ENCODE measurements at places on chromosomes 6 and 20.

DNA sequence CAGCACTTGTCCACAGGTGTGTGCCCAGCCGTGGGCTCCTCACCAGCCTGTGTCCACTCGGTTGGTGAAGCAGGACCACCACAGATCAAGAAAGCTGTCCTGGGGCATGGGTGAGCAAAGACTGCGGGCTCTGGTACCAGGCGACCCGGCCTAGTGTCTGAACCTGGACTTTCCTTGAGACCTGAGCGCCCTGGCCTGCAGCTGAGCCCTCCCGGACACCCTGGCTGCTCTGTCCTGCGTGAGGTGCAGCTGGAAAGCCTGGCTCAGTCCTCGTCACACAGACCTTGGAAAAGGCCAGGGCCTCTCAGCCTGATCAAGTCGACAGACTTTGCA is 201.2 kb upstream of the THBS2 start:
- no peak for DNase-seq

- DNase-seq: no peak
Measured at GRCh38 chr6:167717455-167717854, 109.3 kb upstream of the AFDN start.

DNA sequence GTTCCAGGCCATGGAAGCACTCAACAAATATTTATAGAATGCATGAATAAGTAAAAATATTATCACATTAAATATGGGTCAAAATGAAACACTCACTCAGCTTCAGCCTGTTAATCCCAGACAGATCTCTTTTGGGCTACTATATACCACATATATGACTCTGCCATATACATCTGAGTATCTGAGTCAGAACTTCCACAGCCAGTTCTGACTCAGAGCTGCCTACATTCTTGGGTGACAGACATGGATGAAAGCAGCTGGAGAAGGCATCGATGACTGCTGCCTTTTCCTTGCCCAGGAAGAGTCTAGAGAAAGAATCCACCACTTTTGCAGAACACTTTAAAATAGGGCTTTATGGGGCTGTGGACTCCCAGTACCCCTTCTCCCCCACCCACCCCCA is 11.5 kb upstream of the PDYN start:
- no peak for DNase-seq

DNA sequence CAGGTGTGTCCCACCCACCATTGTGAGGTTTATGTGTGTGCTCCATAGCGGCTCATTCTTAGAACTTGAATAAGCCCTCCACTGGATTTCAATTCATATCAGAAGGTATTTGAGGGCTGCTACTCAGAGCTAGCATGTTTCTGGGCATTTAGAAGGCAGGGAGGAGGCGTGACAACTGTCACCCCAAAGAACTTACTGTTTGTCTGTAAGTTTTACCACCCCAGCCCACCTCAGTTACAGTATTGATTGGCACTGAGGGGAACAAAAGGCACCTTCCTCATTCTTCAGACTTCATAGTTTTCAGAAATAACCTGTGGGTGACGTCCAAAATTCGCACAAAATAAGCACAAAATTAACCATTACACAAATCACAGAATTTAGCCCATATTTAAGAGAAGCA is 81.7 kb downstream of the KHDC1L start:
- no peak for DNase-seq

GRCh38 chr6:13874191-13874549 is 50.6 kb upstream of the RNF182 start:
- DNase-seq: peak; percentile 20

DNA sequence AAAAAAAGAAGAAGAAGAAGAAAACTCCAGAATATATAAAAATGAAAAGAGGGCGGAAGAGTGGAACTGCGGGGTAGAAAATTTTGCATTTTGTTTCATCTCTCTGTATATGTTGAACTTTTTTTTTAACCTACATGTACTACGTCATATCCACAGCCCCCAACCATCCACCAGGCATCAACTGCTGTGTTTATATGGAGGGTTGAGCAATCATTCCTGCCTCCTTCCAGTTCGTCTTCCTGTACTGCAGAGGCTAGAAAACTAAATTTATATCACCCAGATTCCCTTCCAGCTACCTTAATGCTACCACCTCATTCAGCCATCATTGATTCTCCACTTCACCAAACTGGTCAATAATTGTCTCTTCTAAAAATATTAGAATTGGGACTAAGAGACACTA is 9.5 kb upstream of the SIGLEC1 start:
- DNase-seq: no peak

GRCh38 chr6:25649611-25650010 is 2.4 kb upstream of the SCGN start:
- DNase-seq: no peak

- no peak for DNase-seq
Measured at GRCh38 chr6:159074876-159075275, 30.1 kb upstream of the TAGAP start.

DNA sequence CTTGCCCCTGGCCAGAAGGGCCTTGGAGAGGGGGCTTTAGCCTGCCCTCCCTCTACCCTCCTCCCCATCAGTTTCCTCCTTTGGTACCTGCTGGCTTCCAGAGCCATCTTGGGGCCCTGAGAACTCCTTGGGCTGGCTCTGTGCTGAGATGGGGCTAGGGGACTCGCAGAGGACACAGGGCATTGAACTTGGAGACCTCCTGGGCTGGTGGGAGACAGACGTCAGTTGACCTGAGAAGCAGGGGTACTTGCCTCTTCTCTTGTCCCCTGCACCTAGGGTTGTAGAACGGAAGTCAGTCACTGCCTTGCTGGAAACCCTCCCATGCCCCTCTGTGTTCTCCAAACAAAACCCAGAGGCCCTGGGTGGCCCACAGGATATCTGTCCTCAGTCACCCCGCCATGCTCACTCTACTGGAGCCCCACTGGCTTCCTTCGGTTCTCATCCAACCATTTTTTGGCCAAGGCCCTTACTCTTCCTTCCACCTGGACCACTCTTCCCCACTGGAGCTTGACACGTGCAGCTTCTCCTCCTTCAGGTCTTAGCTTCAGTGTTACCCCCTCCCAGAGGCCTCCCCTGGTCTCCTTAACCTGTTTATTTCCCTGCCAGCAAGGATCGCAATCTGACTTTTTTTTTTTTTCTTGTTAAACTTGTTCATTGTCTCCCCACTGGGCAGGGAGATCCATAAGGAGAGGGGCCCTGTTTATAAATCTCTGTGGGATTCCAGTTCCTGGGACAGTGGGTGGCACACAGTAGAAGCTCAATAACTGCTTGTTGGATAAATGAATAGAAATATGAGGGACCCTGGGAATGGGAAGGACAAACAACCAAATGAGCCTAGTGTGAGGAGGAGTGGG is 971 bp downstream of the RBCK1 start:
- DNase-seq: no peak

DNA sequence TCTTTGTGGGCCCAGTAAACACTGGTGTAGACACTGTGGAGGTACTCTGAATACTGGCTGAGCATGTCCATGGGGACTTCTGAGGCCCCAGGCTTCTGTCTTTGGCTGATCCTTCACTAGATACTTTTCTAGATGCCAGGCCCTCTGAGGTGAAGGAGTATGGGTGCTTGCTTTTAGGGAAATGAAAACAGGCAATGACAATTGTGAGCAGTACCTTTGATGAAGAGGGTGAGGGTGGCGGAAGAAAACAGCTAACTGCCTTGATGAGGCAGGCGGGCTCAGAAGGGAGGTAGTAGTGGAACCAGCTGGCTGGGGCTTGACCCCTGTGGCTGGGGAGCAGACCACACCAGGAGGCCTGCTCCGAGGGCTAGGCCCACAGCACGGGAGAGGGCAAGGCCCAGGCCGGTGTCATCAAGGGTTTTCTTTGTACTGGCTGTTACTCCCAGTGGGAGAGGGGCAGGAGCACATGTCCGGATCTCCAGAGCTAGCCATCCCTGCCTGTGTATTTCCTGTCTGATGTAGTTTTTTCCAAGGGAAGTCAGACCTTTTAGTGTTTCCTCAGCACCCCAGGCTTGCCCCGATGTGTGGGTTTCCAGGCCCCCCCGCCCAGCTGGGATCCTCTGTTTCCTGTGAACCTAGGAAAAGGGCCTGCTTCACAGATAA is 3.9 kb downstream of the PLCG1 start:
- no peak for DNase-seq

DNA sequence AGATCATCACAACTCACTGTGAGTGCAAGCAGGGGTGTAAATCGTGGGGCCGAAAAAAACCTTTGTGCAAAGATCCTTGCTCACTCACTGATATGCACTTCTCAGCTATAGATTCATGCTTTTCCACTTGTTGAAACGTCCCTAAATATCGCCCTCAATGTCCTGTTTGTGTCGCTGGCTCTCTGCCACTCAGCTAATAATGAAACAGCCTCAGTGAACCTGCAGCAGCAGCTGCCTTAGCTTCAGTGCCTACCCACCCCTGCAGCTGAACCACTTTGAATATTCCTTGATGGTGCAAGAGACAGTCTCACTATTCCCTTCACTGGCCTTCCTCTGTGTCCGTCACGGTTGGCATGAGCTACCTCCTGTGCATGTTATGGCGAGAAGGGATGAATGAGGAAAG is 128.9 kb upstream of the NAA20 start:
- DNase-seq: no peak

DNA sequence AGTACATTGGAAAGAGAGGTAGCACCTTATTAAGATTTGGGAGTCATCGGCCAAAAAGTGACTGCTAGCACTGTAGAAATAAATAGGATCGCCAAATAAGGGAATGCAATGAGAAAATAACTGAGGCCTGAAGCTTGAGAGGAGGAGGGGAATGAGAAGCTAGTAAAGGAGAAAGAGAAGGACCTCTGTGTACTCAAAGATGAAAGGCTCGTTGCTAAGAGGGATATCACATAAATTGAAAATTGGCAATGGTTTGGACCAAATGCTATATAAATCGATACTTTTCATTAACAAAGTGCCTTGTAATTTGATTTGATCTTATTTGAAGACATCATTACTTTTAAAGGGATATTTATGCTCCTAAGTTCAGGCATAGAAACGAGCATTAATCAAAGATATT is 796.3 kb downstream of the QKI start:
- DNase-seq: no peak

GRCh38 chr6:52389626-52390360 is 27.8 kb downstream of the PAQR8 start:
- no peak for DNase-seq

DNA sequence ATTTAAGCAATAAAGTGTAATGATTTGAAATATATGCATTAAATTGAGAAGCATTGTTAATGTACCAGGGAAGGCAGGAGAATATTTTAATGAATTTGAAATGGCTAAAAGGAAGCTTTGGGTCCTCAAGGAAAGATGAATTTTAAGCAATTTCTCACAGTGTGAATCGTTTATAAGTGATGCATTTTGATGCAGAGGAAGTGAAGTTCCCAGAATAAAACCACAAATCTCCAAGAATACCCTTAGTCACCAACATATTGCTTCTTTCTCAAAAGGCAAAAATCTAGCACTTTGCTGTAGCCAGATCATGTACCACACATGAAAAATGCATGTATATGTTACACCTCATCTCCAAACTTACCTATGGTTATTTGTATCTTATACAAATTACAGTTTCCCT is 11.7 kb downstream of the TPD52L1 start:
- no peak for DNase-seq

- no peak for DNase-seq
Measured at GRCh38 chr20:39654171-39654570, 692.0 kb downstream of the DHX35 start.
